ENCODE measurements at places on chromosomes 12 and 14.
A peak's percentile ranks its signal among the peaks of the same experiment; 100 is the strongest.

DNA sequence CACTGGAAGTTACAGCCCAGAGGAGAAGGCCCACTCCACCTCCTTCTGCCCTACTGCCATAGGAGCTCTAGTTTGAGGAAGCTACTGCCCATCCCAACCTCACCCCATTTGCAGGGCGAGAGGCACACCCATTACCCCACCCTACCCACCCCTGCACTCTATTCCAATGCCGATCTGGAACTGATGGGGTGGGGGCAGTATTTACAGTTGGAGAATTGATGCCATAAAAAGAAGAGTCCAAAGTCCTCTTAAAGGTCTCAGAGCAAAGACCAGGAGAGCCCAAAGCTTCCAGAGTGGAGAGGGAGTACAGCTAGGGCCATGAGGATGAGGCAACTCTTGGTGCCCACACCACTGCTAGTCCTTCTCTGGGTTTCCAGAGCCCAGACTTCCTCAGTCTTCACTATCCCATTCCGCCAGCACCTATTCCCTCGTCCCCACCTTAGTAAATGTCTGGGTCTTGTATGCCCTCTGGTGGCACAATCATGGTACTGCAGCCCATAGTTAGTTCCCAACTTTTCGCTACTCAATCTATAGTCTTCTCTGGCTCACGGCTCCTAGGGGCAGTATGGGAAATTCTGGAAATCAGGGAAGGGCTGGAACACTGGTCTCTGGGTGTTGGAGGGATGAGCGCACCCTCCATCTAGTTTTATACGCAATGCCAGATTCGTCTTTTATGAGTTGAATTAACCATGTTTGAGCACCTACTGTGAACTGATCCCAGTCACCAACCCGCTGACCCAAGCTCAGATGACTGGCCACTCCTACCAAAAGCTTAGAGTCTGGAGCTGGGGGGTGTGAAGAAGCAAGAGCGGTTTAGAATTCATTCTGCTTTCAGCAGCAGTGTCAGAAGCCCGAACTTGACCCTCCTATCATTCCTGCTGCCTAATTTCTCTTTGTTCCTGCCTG lies 6.9 kb upstream of the ADCY6 start:
- DNase-seq, result peak; percentile 77

DNA sequence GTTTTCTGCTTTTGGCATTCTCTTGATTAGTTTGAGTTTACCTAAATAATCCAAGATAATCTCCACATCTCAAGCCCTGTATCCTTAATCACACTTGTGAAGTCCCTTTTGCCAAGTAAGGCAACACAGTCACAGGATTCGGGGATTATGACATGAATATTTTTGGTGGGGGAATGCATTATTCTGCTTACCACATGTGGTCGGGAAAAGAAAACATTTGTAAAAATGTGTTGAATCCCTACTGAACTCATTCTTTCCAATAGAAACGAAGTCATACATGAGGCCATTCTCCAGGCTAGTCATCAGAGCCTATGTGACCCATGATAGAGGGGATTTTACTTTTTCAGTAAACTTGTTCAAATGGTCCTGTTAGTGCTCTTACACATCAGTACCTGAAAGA lies 58.5 kb upstream of the PRICKLE1 start:
- DNase-seq, result no peak

DNA sequence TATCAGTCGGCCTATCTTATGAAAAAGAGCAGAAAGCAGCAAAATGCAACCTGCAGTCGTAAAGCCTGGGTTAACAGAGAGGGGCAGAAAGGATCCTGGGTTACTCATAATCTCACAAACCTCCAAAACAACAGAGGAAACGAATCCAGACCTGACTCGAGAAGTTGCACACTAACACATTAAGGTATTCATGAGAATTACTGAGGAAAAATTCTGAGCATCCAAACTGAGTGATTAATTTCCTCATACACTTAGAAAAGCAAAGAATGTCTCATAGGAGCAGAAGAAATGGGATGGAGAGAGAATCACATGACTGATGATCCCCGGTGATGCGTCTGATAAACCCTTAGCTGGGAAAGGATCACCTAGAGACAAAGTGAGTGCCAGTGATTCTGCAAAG lies 272.5 kb downstream of the TMEM132D start:
- DNase-seq, result no peak

- DNase-seq, result no peak
Measured at GRCh38 chr12:100234166-100234565, 32.7 kb downstream of the DEPDC4 start.

GRCh38 chr12:46555406-46555852 lies 182.9 kb upstream of the SLC38A2 start:
- no peak for DNase-seq

Measured in stimulated activated CD8-positive, alpha-beta memory T cell treated with anti-CD3 and anti-CD28 coated beads, Interleukin-4, amount 100 ng/mL, for 48 hours (primary cell).